NK-92 treated with Interleukin-12 subunit alpha and Interleukin-12 subunit beta, amount 100 ng/mL, for 24 hours (cell line): ENCODE measurements at places on chromosomes 11 and 22.
A peak's percentile ranks its signal among the peaks of the same experiment; 100 is the strongest.

DNA sequence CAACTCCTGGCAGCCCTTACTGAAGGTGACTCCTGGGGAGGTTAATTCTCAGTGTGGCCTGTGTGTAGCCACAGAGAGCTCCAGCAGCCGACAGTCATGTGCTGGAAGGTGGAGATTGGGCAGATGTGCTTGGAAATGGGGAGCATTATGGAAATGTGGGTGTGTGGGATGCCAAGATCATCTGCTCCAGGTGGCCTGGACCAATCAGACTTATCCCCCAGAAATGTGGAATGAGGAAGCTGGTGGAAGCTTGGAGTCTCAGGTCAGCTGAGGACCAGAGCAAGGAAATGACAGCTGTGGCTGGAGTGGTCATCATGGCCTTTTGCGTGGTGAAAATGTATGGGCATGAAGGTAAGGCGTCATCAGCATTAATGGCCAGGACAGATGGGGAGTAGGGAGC lies 234.0 kb downstream of the MIAT start:
- no peak for DNase-seq

- DNase-seq = no peak
These were observed 9.0 kb upstream of the FTH1 start for GRCh38 chr11:61976420-61976800.

DNA sequence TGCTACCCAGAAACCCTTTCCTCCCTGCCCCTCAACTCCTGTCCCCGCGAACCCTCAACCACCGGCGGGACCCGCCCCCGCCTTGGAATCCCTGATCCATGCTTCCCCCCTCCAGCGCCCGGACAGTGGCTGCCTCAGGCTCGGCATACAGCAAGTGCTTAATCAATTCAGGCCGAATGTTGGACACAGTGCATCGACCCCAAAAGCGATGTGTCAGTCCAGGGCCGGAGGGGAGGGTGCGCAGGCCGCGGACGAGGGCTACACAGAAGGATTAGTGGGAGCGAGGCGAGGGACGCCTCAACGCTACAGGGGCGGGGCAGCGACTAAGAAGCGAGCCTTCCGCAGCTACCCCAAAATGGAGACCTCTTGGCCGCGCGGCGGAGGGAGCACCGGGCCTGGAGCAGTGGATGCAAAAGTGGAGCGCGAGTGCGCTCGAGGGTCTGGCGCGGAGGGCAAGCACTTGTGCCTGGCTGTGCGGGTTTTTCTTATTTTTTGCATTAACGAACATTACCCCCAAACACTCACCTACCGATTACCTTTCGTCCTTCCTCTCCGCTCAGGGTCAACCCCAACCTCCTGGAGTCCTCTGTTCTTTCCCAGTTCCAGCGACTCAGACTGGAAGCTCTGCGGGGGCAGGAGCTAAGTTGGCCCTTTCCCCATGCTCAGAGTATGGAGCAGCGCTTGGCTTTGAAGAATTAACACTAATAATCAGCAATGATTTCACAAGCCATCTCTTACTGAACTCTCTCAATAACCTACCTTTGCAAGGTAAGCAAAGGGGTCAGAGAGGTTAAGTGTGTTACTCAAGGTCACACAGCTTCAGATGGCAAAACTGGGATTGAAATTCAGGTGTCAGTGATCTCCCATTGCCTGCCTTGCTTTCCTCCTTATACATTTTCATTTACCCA lies 30.0 kb upstream of the WNT11 start:
- DNase-seq = no peak

DNA sequence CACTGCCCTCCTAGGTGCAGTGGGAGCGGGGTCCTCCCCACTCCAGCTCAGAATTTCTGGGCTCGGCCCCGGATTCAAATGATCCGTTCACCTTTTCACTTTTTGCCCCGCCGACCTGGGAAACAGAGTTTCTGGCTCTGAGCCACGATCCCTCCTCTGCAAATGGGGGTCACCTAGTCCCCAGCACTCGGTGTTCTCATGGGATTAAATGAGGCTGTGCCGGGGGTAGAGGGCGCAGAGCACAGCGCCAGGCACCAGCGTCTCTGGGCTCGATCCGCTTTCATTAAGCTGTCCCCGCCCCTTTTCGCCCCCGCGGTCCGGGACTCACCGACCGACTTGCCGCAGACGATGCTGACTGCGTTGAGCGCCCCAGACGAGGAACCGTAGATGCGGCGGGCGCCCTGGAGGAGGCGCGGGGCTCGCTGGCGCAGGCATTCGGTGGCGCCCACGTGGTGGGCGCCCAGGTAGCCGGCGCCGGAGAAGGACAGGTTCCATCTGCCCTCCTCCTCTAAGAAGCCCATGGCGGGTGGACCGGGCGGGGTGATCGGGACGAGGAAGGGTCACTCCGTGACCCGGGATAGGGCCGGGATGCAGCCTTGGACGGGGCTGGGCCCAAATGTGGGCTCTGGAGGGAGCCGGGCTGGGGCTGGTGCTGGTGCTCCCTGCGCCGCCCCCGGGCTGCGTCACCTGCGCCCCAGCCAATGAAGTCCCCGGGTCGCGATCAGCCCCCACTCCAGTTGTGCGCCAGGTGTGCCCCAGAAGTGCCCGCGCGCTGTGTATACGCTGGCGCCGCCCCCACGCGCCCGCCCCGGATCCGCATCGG lies at the start of gene PNPLA5:
Gene PNPLA5 (minus strand): TSS at position 654 of the 823 bp plus-strand sequence. CDS start 133 bp downstream, at position 521.
- no peak for DNase-seq

DNA sequence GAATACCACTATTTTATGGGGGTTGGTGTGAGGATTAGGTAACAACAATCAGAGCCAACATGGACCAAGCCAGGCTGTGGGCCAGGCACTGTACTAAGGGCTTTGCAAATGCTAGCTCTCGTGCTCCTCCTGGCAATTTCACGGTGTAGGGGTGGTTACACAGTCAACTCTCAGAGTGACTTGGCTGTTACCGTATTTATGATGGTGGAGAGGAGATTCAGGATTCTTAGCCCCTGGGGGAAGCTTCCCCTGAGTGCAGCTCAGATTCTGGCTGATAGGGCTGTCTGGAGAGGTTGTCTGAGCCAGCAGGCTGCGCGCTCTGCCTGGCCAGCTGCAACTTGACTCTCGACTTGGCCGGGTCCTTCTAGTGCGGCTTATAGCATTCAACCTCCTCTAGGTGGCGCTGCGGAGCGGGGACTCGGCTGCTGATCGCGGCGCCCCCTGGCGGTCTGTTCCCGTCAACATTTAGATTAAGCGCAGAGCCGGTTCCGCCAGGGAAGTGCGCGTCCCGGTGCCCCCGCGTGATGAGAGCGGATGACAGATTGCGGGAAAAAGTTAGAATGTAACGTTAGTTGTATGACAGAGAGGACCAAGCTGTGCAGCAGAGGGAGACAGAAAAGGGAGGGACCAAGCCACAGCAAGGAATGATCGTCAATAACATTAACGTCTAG lies 4.5 kb upstream of the NCF4 start:
- DNase-seq = peak; percentile 72

GRCh38 chr11:73653996-73654395 lies 7.6 kb downstream of the PLEKHB1 start:
- no peak for DNase-seq

GRCh38 chr11:77842441-77843121 lies 21.6 kb downstream of the AAMDC start:
- DNase-seq = no peak

GRCh38 chr11:19393941-19394340 lies 153.2 kb upstream of the E2F8 start:
- DNase-seq = no peak

DNA sequence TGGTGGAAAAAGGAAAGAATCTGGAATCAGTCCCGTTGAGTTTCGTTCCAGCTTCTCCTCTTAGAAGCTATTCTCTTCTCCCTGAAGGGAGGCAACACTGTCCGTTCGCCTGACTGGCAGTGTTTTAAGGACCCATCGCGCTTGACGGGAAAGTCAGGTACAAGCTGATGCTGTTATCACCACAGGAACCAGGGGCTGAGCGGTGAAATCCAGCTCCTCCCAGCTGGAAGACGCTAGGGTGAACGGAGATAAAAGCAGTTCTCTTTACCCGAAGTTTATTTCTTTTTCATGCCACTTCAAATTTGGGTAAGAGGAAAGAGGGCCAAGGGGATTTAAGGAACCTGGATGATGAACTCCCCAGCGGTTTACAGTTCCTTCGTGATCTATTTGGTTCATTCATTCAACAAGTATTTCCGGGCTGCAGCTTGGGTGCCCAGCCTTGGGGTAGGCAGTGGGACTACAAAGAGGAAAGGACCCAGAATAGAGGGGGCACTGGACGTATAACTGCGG lies 551 bp upstream of the DEUP1 start:
- DNase-seq = no peak

DNA sequence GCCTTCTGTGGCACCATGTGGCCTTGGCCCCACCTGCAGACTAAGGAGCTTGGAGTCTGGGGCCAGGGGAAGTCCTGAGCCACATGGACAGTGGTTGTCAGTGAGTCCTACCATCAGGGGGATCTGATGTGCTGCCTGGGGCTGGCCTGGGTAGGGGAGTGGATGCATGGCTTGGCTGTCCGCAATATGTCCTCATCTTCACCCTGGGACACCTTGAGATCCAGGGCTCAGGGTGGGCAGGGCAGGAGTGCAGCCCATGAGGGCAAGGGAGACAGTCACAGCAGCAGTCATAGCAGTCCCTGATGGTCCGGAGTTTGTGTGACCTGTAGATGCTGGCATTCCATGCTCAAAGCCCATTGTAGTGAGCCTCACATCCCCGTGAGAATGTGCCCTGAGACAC lies 256.8 kb upstream of the B3GAT1 start:
- no peak for DNase-seq

- no peak for DNase-seq
These were observed 191.0 kb upstream of the LARGE1 start for GRCh38 chr22:34111210-34111824.

DNA sequence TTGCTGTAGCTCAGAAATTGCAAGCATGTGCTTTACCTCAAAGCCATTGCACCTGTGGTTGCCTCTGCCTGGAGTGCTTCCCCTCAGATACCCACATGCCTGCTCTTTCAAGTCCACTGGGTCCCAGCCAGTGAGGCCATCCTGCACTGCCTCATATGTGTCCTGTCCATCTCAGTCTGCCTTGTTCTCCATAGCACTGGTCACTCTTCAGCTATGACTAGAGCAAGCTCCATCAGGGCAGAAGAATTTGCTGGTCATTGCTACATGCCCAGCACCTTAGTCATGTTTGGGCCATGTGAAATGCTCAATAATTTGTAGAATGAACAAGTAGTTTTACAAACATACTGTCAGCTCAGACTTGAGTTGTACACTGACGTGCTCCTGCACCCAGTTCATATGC lies 64.4 kb upstream of the HORMAD2 start:
- DNase-seq = no peak

- no peak for DNase-seq
These were observed 298.8 kb downstream of the SWAP70 start for GRCh38 chr11:9962722-9963121.

DNA sequence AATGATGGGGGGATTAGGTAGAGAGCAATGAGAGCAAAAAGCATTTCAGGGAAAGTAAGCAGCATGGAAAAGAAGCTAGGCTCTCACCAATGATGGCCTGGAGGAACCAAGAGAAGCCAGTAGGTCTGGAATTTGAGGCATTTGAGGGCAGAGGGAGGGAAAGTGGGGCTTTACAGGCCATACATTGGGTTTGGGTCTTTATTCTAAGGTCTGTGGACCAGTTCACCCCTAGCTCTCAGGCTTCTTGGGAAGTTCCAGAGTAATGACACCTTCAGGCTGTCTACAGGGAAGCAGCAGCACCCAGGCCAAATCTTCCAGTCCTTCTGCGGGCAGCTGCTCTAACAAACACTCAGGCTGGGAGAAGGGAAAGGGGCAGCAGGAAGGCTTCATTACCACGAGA lies 29.4 kb downstream of the ARFGAP2 start:
- no peak for DNase-seq

- DNase-seq = no peak
These were observed 19.3 kb downstream of the EIF3F start for GRCh38 chr11:8006349-8006977.

GRCh38 chr22:48594757-48595510 lies 1232.7 kb downstream of the BRD1 start:
- DNase-seq = no peak

DNA sequence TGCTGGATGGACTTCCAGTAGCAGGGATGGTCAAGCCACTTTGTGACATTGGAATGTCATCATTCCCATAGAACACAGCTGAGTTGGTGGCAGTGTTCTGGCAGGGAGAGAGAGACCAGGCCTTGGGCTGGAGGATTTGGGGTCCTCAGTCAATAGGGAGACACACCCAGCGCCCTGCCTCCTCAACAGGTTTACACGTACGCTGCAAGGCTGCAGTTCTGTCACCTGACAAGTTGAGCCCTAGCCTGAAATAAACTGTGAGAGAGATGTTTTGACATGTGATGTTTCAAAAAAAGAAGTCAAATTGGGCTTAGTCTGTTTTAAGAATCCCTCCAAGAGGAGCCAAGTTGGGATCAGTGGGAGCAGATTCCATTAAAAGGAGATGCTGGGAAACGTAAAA lies 42.9 kb upstream of the CRYBB3 start:
- no peak for DNase-seq

- DNase-seq = no peak
These were observed 33.4 kb upstream of the GLYATL1 start for GRCh38 chr11:58905721-58906547.

GRCh38 chr22:17717708-17718107 lies 56.6 kb downstream of the BID start:
- DNase-seq = no peak

DNA sequence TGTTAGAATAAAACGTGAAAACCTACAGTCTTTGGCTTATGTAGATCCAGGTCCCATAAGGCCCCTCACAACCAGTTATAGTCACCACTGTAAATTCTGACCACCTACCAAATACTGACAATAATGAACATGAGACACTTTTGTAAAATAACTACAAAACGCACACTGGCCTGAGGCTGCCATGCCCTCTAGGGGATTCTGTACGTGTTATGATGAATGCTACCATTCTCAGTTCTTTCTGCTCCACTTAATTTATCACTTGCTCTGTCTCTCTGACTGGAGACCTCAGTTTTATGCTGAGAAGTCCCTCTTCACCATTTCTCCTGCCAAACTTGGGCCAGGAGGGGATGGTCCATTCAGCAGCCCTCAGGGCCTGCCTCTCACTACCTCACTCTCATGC lies 18.7 kb upstream of the TMPRSS5 start:
- no peak for DNase-seq

GRCh38 chr11:29231991-29232390 lies 784.8 kb downstream of the KCNA4 start:
- no peak for DNase-seq

GRCh38 chr11:128905345-128906184 lies 14.4 kb downstream of the KCNJ5 start:
- no peak for DNase-seq

- no peak for DNase-seq
These were observed 154.7 kb downstream of the BLID start for GRCh38 chr11:121961321-121961801.

DNA sequence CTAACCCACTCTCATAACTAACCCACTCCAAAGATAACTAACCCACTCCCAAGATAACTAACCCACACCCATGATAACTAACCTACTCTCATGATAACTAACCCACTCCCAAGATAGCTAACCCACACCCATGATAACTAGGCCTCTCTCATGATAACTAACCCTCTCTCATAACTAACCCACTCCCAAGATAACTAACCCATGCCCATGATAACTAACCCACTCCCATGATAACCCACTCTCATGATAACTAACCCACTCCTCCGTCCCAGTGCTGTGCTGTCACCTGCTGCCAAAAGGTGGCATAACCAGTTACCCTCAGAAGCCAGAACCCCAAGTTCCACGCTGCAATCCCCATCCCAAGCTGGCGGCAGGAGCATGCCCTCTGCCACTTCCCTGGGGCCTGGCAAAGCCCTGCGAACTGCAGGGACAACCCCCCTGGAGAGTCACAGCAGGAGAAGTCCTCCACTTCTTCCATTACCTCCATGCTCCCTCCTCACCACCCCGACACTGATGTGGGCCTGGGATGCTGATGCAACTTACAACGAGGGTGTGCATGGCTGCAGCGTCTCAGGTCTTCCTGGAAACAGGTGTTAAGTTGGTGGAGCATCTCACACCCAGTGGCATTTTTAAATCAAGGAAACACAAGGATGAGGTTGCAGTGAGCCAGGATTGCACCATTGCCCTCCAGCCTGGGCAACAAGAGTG lies 30.8 kb upstream of the CELSR1 start:
- no peak for DNase-seq
